ENCODE measurements at places on chromosomes 12 and 14.

GRCh38 chr14:35419429-35419841 lies 14.9 kb upstream of the NFKBIA start:
- no peak for DNase-seq

DNA sequence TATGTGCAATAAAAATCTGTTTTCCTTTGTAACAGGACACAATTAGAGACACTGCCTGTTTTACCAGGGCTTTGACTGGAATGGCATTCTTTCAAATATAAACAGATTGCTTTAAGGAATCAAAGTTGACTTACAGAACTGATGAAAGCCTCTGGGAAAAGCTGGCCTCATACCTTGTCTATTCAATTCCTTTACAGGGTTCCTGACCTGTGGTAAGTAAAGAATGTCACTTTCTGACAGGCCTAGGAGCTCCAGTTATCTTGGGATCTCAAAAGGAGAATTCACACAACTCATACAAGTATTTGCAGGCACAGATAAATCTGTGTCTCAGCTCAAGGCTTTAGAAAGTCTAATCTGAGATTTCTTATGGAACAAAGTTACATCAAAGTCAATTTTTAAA lies 88.4 kb downstream of the BCAT1 start:
- DNase-seq = no peak

DNA sequence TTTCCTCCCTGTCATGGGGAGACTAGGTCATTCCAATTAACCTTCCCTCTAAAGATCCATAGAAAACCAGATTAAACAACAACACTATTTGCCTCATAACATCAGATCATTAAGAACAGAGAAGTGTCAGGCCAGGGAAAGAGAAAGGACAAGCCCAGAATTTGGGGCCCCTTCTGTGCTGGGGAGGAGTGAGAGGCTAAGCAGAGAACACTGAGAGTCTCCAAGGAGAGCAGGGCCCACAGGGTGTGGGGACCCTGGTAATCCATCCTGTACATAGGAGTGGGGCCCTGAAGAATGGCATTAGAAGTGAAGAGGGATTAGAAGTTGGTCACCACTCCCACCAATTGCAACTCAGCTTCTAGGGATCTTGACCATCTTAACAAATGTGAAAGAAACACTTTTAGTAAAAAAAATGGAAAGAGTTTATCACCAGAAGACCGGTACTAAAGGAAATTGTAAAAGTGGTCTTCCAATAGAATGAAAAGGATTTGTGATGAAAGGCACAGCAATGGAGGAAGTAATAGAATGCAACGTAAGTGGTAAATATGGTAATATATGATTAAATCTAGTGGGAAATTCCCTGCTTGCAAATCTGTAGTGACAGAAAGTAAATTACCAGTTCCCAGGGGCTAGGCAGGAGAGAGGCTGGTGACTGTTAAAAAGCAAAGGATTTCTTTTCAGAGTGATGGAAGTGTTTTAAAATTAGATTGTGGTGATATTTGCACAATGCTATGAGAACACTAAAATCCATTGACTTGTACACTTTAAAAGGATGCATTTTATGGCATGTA lies 14.0 kb upstream of the TMTC1 start:
- DNase-seq = no peak

GRCh38 chr12:68784015-68784414 lies 24.0 kb upstream of the MDM2 start:
- no peak for DNase-seq

DNA sequence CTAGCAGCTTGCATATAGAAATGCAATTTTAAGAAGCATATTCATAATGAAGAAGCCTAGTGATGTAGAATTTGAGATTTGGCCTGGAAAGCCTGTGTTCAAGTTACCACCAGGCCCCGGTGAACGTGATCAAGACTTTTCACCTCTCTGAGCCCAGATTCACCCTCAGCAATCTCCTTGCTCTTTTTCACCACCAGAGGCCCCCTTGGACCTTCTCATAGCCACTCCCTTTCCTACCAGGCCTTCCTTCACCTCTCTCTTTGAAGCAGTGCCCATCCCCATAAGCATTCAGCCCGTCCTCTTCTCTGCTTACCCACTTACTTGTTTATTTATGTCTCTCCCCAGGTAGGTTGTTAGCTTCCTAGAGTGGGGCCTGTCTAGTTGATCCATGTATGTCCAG lies 1280.9 kb downstream of the AACS start:
- no peak for DNase-seq

GRCh38 chr12:94516985-94517384 lies 57.3 kb upstream of the CEP83 start:
- no peak for DNase-seq

DNA sequence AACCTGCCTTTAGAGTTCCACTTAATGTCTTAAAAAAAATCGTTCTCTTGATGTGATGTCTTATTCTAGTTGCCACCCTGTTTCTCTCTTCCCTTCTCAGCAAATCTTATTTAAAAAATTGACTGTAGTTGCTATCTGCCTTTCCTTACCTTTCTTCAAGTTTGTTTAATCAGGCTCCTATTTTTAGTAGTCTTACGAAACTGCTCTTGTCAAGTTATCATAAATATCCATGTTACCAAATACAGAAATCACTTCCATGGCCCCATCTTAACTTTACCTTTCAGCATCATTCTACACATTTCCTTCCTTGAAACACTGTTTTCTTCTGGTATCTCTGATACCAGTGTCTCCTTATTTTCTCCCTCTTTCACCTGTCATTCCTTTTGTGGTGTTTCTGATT lies 227.3 kb downstream of the ERC1 start:
- DNase-seq = no peak

- no peak for DNase-seq
These were observed 176.6 kb downstream of the KTN1 start for GRCh38 chr14:55756557-55756956.

DNA sequence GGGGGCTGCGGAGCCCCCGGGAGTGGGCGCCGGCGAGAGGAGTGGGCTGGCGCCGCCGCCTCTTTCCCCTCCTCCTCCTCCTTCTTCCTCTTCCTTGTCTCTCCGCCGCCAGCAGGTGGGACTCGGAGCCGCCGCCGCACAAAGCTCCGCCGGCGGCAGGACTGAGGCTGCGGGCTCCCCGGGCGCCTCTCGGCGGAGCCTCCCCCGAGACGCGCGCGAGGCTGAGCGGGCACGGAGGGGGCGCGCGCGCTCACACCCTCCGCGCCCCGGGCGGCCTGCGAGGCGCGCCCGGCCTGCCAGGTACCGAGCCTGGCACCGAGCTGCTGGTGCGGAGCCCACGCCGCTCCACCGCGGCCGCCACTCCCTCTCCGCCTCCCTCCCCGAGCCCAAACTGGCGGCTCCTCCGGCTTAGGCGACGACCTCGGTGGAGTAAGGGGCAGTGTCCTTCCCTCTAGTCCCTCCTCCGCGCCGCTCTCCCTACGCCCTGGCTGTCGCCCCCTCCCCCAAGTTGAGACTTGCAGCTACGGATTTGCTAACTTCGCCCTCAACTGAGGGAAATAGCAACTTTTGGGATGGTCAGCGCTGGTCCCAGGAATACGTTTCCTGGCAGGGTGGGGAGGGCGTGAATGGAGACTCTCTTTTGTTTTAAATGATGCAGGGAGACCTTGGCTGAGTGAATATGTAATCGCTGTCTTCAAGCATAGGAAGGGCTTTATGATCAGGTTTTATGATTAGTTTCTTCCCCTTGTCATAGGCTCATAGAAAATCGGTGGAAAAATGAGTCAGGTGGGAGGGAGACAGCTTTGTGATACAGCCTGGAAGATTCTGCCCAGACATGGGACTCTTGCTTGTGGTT lies 199.5 kb upstream of the CAND1 start:
- no peak for DNase-seq

DNA sequence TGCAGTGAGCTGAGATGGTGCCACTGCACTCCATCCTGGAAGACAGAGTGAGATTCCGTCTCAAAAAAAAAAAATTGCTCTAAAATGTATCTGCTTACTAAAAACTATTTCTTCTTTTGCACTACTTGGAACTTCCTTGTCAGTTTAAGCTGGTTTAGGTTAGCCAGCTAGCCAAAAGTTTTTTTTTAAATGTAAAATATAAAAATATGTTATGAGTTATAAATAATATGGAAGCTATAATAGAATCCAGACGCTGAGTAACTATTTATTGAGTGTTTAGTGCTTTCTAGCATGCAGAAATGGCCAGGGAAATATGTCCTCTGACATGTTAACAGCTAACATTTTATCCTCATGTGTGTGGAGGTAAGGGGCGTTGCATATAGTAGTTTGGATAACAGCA lies 85.6 kb downstream of the PLEKHA5 start:
- DNase-seq = no peak

DNA sequence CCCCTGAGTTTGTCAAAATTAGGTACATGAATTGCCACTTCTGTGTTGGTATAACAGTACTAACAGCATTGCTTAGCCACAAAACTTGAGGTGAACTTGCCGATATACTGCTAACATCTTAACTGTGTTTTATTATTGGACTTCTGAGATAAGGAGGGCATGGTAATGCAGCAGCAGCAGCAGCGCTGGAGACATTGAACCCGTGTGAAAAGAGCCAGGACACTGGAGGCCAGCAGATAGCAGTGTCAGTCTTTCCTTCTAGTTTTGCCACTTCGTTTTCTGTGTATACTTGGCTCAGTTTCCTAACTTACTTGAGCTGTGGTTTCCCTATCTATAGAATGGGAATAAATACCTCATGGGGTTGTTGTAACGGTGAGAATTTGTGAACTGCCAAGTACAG lies 82.7 kb downstream of the KTN1 start:
- no peak for DNase-seq

- DNase-seq = no peak
These were observed 955.1 kb upstream of the TMEM132C start for GRCh38 chr12:127311720-127312364.

GRCh38 chr12:127459687-127460086 lies 807.3 kb upstream of the TMEM132C start:
- DNase-seq = no peak

DNA sequence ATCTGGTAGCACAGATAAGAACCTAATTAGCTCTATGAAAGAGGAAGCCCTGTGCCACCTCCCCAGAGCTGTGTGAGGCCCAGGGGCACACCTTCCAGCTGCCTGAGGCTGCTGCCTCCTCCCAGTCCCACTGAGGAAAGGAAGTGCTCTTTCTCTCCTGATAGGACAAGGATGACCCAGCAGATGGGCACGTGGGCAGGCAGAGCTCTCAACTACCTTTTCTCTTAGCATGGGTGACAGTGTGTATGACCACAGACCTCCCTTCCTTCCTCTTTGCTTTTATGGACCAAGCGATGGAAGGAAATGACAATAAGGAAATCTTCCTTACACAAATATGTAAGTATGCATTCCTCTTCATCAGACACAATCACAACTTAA lies 127.6 kb upstream of the AMIGO2 start:
- no peak for DNase-seq
